ENCODE measurements at places on chromosomes 6 and 20. TPM values are rescaled to one million over a fixed set of nuclear protein-coding genes. Genes with fewer than 3 reads are reported as not detected.

TREM1 gene
- not detected for total RNA-seq

CLDN20 gene
- not detected for total RNA-seq

SYNGAP1 gene
- total RNA-seq, result 67.0 TPM

NAPB gene
- 14.3 TPM for total RNA-seq

ZNF341 gene
- total RNA-seq, result 5.0 TPM

AIF1 gene
- total RNA-seq, result 240 TPM

RAD21L1 gene
- 0.25 TPM for total RNA-seq

- no peak for DNase-seq
Observed at GRCh38 chr6:16434885-16435284, 196.5 kb downstream of the GMPR start.

DNA sequence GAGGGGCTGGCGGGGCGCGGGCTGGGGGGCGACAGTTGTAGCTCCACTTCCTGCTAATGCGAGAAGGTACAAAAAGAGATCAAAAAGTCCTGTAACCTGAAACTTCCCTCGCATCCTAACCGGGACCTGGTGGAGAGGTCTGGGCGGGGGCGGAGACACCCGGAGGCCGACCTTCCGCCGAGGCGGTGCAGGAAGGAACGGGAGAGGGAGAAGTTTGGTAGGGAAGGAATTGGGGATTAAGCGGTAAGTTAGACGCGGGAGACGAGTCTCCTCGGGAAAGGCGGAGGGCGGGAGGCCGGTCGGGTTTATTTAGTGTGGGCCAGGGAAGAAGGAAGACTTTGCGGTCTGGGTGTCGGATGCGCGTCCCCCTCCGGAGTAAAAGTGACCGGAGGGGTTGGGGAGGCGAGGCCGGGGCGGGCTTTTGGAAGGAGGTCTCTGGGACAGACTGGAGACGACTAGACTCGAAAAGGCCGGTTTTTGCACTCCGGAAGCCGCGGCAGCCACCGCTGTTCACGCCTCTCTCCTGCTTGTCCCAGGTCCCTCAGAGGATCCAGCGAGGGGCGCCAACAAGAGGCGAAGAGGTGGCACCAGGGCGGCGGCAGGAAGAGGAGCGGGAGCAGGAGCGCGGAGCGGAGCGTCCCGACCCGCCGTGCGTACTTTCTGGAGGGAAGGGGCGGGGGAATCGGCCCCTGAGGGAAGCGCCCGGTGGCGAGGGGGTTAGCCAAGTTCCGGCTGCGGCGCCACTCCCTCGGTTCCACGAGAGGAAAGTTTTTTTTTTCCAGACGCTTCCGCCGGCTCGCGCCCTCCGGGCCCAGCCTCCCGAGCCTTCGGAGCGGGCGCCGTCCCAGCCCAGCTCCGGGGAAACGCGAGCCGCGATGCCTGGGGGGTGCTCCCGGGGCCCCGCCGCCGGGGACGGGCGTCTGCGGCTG is 734 bp downstream of the TPBG start:
- peak; percentile 19 for DNase-seq

DNA sequence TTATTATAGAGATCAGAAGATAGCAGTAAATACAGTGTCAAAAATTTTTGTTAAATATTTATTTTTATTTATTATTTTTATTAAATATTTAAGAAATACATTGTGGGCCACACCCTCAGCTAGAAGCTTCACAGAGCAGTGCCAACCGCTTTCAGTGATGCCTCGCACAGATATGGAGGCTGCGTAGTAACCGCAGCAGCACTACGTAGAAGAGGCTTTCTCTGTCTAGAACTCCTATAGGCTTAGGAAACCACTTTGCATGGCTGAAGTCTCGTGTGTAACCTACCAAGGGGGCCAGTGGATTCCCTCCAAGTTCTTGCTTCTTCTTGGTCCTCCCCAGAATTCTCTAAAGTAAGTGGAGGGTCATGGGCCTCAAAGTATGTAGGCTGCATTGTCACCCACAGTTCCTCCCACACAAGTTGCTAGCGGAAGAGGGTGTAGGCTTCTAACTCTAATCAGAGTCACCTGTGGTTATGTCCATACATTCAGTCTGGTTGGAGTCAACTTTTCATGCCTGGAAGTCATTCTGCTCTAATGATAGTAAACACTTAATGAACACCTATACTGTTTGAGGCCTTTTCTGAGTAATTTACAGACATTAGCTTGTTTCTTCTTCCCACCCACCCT is 285.6 kb downstream of the CDKAL1 start:
- no peak for DNase-seq

GRCh38 chr6:53361549-53362031 is 12.8 kb upstream of the ELOVL5 start:
- peak; percentile 77 for DNase-seq

GRCh38 chr6:25477006-25477590 is 174.9 kb upstream of the SCGN start:
- no peak for DNase-seq

DNA sequence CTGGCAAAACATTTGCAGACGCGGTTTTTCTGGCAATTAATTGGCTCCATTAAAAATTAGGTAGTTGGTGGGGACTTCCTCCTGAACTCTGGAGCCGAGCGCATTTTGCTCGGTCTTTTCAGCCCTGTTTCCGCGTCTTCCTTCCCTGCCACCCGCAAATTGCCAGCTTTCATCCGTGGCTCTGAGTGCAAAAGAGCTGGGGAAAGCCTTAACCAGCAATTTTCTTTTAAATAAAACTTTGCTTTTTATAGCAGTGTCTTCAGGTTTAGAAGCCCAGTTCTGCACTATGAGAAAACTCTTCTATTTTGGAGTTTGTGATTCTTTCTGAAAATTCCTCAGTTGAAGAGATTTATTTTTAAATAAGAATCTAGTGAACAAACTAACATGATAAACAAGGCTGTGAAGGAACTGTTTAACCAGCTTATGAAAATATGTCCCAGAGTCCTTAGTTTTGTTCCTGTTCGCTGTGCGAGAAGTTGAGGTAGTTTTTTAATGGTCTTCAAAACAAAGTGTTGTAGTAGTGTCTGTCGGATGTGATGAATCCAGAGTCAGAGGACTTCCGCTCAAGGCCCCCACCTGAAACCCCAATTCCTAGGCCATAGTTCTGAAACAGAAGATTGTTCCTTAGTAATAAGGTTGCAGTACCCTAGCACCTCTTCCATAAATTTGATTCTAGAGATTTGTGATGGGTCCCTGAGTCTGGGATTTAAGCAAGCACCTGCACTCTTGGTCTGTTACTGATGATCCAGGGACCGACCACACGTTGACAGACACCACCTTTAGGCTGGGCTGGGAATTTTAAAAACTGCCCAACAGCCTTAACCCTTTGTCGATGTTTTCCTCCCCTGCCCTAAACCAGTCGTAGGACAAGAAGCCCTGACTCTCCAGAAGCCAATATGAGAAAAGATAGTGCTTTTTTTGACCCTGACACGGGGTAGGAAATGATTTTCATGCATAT is 950 bp downstream of the KCTD20 start:
- DNase-seq, result peak; percentile 24

DNA sequence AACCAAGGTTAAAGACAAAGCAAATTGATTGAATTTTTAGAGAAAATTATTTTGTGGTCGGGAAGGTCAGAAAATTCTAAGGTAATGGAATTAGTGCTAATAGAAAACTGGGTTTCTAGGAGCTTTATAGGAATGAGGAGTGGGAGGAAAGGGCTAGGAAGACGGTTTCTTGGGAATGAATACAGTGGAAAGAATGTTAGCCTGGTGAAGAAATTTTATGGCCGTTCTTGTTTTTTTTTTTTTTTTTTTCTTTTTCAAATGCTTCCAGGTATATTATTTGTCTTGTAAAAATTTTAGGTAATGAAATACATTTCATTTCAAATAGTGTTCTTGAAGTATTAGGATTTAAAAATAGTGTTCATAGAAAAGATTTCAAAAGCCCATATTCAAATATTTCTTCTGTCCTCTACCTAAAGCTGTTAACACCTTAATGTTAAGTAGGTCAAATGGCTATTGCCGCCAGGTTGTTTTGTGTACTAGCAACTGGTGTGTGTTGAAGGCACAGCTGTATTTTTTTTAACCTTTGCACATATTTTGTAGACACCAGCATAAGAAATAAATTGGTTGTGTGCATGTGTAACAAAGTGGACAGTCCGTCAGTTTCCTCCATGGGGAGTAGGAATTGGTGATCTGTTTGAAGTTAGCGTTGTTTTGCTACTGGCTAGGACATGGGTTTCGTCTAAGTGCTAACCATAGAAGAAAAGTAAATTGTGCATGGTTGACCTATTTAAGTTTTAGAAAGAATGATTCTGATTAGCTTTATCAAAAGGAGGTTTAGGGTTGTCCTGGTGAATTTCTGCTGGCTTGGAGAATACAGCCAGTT is 32.3 kb downstream of the AFDN start:
- DNase-seq, result no peak

DNA sequence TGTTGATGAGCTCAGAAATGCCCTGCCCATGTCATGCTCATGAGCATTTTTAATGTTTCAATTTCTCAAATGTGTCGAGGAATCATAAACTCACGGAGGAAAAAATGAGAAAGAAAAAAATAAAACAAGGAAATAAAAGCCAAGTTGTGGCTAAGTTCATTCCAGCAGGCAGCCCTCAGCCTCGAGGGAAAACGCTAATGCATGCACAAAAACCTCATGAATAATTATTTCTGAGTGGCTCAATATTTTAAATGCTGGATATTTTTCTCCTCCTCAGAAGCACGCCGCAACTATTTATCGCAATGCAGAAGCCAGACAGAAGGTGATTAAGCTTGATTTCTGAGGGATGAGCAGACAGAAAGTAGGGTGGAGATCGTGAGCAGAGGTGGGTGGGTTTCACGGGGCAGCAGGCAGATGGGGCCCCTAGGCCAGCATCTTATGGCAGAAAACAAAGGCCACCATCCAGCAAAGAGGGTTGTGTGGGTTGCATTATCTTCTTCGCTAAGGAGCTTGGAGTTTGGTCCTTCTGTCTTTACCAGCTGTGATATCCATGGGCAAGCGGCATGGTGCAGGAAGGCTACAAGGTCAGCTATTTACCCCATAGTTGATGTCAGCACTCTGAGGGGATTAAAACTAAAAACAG is 151.5 kb upstream of the LRFN2 start:
- DNase-seq, result no peak

DNA sequence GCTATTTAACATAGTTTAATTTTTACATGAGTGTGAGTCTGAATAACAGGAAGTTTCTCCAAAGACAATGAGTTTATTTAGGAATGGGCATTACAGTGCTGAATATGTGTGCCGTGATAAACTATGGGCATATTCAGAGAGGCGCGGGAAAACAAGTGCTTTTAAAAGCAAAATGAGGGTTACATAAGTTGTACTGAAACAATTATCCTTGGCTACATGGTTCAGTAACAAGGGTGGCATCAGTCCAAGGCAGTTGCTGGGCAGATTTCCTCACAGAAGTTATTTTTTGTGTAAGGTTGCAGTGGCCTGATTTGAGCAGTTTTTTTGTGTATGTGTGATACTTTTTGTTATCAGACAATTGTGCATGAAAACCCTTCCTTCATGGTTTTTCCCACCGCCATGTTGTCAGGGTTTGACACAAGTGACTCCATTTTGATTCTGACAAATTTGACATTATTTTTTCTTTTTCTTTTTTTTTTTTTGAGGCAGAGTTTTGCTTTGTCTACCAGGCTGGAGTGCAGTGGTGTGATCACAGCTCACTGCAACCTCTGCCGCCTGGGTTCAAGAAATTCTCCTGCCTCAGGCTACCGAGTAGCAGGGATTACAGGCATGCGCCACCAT is 22.3 kb upstream of the PXDC1 start:
- DNase-seq, result no peak

GRCh38 chr20:62065674-62066338 is at the start of gene TAF4:
Gene TAF4, minus strand, starts transcription at chr20:62065881. Its CDS starts 71 bp downstream, at chr20:62065810.
- DNase-seq, result peak; percentile 71

All from activated CD8-positive, alpha-beta T cell treated with anti-CD3 and anti-CD28 coated beads for 36 hours (primary cell).